Chondrocyte (in vitro differentiated cells): ENCODE measurements at places on chromosomes 3 and 15. TPM values are rescaled to one million over a fixed set of nuclear protein-coding genes. Genes with fewer than 3 reads are reported as not detected.
A peak's percentile ranks its signal among the peaks of the same experiment; 100 is the strongest.

Gene C3orf18
- total RNA-seq: 3.2 to 5.8 TPM (median 4.4 TPM) in 3 replicates

DNA sequence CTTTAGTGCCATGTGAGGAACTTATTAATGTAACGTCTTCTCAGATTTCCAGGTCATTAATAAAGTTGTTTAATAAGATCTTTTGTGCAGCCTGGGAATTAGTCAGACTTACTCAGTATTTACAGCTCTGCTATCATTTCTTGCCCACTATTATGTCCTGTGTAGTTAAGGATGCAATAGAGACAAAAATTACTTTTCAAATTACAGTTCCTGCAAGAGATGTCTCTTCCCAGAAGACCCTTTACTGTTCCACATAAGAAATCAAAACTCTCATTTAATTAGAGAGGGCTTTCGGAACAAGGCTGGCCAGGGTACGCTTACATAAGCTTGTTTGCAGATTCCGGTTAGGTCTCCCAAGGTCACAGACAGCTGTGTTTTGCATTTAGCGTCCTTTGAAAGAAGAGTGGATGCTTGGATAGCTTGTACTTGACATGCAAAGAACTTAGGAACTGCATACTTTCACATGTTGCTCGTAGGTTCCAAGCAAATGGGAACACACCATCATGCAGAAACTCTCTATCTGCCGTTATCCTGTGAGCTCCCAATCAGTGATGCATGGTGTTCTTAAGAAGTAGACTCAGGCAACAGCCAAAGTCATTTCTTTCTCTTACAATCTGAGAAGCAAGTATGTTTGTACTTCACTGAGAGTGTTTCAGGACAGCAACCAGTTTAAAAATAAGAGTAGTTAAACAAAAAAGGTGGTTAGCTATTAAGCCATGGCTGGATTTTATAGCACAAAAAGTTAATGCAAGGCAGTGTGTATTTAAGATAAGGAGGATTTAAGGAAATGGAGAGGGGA, 37.4 kb downstream of the FILIP1L start:
- no peak for DNase-seq
- H3K4me1 ChIP-seq: peaks cover 69% of the 10 kb centered on the region
- no peaks in the 10 kb centered on the region for H3K27me3 ChIP-seq
- H3K27ac ChIP-seq: peak overlapping the region; percentile 70
- H3K4me3 ChIP-seq: no peak overlapping the region
- no peaks in the 10 kb centered on the region for H3K36me3 ChIP-seq

DNA sequence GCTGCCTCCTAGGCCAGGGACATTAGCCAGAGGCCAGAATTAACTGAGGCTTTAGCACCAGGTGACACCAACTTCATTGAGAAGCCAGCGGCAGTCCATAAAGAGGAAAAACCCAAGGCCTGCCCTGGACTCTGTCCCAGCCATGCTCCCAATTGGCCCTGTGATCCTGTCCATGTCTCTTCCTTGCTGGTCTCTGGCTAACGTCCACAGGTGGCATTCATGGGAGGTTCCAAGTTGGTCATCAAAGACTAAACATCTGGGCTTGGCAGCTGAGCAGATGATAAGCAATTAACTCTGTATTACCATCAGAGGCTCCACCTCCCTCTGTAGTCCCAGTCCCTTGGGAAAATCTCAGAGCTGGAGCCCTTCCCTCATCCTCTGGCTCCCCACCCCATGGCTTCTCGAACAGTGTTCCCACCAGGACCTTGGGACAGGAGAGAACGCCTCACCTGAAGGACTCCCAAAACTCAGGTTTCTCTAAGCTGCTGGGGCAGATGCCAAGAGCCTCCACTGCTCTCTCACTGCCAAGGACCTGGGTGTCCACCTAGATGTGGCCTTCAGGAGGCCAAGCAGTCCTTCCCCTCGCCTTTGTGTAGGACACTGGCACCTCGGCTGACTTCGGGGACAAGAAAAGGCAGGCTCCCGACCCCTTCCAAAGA, 40.4 kb downstream of the GOLGA6A start:
- no peak for DNase-seq
- peaks cover 43% of the 10 kb centered on the region for H3K4me1 ChIP-seq
- H3K27me3 ChIP-seq: no peaks in the 10 kb centered on the region
- H3K27ac ChIP-seq: no peak overlapping the region
- H3K4me3 ChIP-seq: no peak overlapping the region

DNA sequence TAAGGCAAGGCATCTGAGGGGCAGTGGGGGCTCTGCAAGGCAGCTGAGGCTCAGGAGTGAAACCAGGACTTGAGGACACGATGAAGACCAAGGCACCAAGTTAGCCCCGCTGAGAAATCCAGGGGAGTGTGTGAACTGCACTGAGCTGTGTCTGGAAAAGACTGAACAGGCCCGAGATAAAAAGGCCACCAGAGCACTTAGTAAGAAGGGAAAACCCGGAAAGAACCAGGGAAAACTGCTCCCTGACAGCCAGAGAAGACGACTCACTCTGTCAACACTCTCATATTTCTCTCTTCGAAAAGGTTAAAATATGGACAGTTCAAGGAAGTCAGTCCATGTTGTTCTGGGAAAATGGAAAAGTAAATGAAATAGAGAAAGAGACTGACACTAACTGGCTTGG, 109.0 kb downstream of the SEC22A start:
- H3K4me1 ChIP-seq: peaks cover 7% of the 10 kb centered on the region
- H3K27ac ChIP-seq: no peak overlapping the region
- H3K36me3 ChIP-seq: peaks cover 16% of the 10 kb centered on the region
- no peak overlapping the region for H3K4me3 ChIP-seq
- peaks cover 36% of the 10 kb centered on the region for H3K27me3 ChIP-seq

DNA sequence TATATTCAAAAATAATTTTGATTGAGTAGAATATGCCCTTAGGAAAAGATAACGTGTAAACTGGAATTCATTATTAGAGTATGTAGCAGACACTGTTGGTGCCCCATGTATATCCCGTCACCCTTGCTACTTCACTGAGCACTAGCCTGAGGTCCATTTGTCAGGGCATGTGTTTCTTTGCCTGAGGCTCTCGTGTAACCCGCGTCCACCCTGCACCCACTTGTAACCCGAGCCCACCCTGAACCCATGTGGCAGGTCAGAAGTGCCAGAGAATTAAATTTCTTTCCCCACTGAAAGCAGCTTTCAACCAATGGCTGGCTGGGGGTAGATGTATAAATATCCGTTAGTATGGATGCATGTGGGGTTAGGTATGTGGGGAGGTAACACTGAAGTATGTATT, 474.2 kb upstream of the ZNF385D start:
- no peaks in the 10 kb centered on the region for H3K36me3 ChIP-seq
- no peak for DNase-seq
- peaks cover 3% of the 10 kb centered on the region for H3K27me3 ChIP-seq
- H3K4me3 ChIP-seq: no peak overlapping the region
- no peaks in the 10 kb centered on the region for H3K4me1 ChIP-seq
